ENCODE measurements at places on chromosomes 1 and 21. TPM values are rescaled to one million over a fixed set of nuclear protein-coding genes. Genes with fewer than 3 reads are reported as not detected.

Gene CZIB
- total RNA-seq: 38.5 TPM

Gene DDX59
- 17.9 TPM for total RNA-seq

Gene AMY1B
- total RNA-seq: not detected

Gene IL22RA1
- under 0.01 TPM for total RNA-seq

Gene F13B
- not detected for total RNA-seq

Gene CELA2B
- total RNA-seq: not detected

Gene PTGFR
- 4.6 TPM for total RNA-seq

Gene KIAA1614
- total RNA-seq: 3.9 TPM

Gene PLCH2
- total RNA-seq: under 0.01 TPM

Gene CALML6
- 0.66 TPM for total RNA-seq

Gene TCHH
- total RNA-seq: 0.14 TPM

Gene CHI3L2
- total RNA-seq: not detected

Gene GJA8
- not detected for total RNA-seq

Gene LCA5L
- total RNA-seq: 0.88 TPM

Gene INSRR
- not detected for total RNA-seq

Gene SPATA21
- not detected for total RNA-seq

Gene OTUD7B
- 20.1 TPM for total RNA-seq

Gene SIM2
- total RNA-seq: 0.44 TPM

Gene AGTRAP
- 46.2 TPM for total RNA-seq

Gene GUCA2A
- total RNA-seq: not detected

Gene SPATA17
- under 0.01 TPM for total RNA-seq

Gene TNFAIP8L2
- not detected for total RNA-seq

Gene FAM72D
- 0.22 TPM for total RNA-seq

Gene SPRR1B
- not detected for total RNA-seq

Gene LHX8
- total RNA-seq: not detected

Gene RNF186
- not detected for total RNA-seq

Gene FCGR3A
- not detected for total RNA-seq

Gene GNG4
- 0.44 TPM for total RNA-seq

Gene EFNA4
- total RNA-seq: 2.0 TPM

Gene NPPB
- 1.1 TPM for total RNA-seq

Gene FCRL6
- total RNA-seq: not detected

Gene SH2D1B
- total RNA-seq: not detected

Gene LAD1
- total RNA-seq: not detected

Gene MAN1C1
- total RNA-seq: 0.14 TPM

Gene KISS1
- total RNA-seq: not detected

Gene CFAP107
- not detected for total RNA-seq

Gene SEC16B
- total RNA-seq: 2.0 TPM

Gene SESN2
- 92.8 TPM for total RNA-seq

Gene FMO1
- total RNA-seq: not detected

Gene TSPEAR
- total RNA-seq: not detected

Gene CR1L
- not detected for total RNA-seq

Gene SYDE2
- total RNA-seq: 13.9 TPM

Gene MORN1
- 8.3 TPM for total RNA-seq

Gene TFF3
- not detected for total RNA-seq

Gene WARS2
- total RNA-seq: 23.8 TPM

Gene OR2L13
- total RNA-seq: not detected

Gene LDLRAP1
- total RNA-seq: 18.8 TPM

Gene TLCD4
- total RNA-seq: 0.29 TPM

Gene ATF3
- total RNA-seq: 2.9 TPM

Gene TACSTD2
- 0.22 TPM for total RNA-seq

Gene SNX7
- 22.5 TPM for total RNA-seq

Gene OR2G3
- total RNA-seq: not detected

Gene FAM177B
- not detected for total RNA-seq

Gene CHIA
- total RNA-seq: not detected

Gene MEF2D
- 29.8 TPM for total RNA-seq

Gene FRRS1
- 22.8 TPM for total RNA-seq

Measured in placental pericyte (primary cell).